ENCODE measurements at places on chromosomes 1 and 21.

- no peak for DNase-seq
These were observed 5.9 kb downstream of the LRP8 start for GRCh38 chr1:53321776-53322602.

GRCh38 chr1:172144445-172145061, 275.9 kb upstream of the C1orf105 start:
- DNase-seq: peak; percentile 61

- DNase-seq: no peak
These were observed 20.9 kb downstream of the TMEM50B start for GRCh38 chr21:33458861-33459260.

DNA sequence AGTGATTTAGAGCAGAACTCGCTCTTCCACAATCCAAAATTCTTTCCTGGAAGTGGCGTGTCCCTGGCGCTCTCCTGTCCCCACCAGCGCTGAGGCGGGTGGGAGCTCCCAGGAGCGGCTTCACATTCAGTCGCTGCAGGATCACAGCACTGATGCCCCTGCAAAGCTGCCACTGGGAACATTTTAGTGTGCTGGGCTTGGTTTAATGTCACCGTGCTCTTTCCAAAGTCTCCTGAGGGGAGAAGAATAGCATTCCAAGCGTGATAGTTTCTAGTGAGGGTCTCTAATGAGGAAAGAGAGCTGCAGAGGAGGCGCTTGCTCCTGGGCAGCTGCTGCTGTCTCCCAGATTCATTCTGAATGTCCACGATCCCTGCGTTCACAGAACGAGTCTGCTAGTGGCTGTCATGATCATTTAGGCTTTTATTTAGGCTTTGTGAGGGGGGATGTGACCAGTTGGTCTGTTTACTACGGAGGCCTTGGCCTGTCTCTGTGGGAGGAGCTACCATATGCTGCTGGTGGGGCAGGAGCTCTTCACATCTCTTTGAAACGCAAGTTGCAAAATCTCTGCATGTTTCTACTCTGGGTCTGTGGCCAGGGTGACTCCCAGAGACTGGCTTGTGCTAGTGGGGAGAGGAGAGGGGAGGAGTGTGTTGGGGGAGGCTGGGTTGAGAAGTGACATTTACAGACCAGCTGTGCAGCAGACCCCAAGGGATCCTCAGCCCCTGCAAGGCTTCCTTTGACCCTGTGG, 23.4 kb downstream of the OLFML3 start:
- DNase-seq: no peak

GRCh38 chr1:87167848-87168525, 160.7 kb upstream of the LMO4 start:
- DNase-seq: no peak

DNA sequence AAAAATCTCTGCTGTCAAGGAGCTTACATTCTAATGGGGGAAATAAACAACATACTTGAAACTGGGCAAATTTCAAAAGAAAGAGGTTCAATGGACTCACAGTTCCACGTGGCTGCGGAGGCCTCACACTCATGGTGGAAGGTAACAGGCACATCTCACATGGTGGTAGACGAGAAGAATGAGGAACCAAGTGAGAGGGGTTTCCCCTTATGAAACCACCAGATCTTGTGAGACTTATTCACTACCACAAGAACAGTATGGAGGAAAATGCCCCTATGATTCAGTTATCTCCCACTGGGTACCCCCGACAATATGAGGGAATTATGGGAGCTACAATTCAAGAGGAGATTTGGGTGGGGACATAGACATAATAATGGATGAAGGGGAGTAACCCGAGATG, 226.4 kb downstream of the ZP4 start:
- no peak for DNase-seq

- no peak for DNase-seq
These were observed 74.6 kb downstream of the ARID4B start for GRCh38 chr1:235253219-235253962.

DNA sequence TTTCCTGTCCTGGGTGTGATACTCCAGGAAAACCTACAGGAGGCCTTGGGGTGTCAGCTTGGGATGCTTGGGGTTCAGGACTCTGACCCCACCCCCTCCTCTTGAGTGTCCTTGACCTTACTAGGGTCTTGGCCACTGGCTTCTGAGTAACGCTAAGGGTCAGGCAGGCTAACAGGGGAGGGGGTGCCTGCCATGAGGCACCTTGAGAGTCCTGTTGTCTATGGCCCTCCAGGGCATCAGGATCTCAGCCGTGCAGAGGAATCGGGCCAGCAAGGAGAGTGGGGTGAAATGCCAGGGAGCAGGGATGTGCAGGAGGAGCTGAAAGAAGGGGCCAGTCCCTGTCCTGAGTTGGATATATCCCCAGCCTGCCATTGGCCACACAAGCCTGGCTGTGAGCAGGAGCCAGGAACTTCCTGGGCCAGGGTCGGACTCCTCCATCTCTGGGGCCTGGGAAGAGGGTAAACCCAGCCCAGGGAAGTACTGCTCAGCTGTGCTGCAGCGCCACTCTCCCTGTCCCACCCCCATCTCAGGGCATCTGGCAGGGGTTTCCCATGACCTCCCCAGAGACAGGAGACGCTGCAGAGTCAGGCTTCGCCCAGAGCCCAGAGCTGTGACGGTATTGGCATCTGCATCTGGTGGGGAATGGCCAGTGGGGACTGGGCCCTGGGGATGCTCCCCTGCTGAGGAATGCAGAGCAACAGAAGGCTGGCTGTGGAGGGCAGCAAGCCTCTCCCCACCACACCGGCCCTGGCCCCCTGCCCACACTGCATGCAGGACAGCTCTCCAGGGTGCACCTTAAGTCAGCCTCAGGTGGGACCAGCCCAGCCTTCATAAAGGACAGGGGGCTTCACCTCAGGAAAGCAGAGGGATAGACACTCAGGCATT, 6.3 kb downstream of the KIF21B start:
- DNase-seq: peak; percentile 59

GRCh38 chr1:201916649-201917249, 28.1 kb downstream of the SHISA4 start:
- no peak for DNase-seq

DNA sequence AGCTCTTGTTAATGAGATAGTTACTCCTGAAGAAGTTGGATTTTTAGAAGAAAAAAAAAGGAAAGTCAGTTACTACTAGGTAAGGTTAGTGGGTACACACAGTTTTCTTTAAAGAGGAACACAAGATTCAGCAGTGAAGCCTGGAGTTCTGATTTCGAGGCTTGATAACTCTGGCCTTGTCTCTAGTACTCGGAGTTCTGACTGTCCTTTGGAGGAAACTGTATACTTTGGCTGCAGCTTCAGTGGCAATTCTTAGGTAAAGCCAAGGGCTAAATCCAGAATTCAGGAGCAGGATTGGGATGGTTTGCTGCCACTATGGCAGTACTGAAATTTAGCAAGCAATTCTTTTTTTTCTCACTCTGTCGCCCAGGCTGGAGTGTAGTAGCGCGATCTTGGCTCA, 9.2 kb downstream of the ACADM start:
- DNase-seq: no peak

DNA sequence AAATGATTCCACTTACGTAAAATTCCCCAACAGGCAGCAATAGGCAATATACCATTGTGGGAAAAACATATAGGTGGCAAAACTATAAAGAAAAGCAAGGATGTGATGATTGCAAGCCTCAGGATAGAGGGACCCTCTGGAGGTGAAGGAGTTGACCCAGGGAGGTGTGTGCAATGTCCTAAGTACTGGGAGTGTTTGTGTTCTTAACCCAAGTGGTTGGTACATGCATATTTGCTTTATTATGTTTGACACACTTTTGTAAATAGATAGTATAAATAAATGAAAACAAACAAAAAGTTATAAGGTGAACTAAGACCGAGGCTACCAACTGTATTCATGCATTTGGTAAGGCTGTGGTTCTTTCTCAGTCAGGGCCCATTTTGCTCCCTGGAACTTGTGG, 7.5 kb downstream of the MX1 start:
- no peak for DNase-seq

DNA sequence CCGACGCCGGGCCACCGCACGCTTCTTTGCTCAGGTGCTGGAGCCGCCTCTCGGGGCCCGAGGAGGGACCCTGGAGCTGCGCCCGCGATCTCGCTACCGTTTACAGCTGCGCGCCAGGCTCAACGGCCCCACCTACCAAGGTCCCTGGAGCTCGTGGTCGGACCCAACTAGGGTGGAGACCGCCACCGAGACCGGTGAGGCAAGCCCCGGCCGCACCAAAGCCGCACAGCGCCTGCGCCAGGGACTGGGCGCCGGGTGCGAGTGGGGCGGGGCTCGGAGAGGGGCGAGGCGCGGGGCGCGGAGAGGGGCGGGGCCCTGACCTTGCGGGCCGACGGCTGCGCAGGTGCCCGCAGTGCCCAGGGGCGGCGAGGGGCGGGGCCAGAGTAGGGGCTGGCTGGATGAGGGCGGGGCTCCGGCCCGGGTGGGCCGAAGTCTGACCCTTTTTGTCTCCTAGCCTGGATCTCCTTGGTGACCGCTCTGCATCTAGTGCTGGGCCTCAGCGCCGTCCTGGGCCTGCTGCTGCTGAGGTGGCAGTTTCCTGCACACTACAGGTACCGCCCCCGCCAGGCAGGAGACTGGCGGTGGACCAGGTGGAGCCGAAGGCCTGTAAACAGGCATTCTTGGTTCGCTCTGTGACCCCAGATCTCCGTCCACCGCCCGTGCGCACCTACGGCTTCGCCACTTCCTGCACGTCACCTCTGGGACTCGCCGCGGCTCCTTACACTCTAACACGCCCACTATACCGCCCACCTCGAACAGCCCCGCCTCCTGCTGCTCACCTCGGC, 9.8 kb upstream of the CDC20 start:
- peak; percentile 95 for DNase-seq

- DNase-seq: no peak
These were observed 143.9 kb downstream of the KAZN start for GRCh38 chr1:14742181-14742980.

DNA sequence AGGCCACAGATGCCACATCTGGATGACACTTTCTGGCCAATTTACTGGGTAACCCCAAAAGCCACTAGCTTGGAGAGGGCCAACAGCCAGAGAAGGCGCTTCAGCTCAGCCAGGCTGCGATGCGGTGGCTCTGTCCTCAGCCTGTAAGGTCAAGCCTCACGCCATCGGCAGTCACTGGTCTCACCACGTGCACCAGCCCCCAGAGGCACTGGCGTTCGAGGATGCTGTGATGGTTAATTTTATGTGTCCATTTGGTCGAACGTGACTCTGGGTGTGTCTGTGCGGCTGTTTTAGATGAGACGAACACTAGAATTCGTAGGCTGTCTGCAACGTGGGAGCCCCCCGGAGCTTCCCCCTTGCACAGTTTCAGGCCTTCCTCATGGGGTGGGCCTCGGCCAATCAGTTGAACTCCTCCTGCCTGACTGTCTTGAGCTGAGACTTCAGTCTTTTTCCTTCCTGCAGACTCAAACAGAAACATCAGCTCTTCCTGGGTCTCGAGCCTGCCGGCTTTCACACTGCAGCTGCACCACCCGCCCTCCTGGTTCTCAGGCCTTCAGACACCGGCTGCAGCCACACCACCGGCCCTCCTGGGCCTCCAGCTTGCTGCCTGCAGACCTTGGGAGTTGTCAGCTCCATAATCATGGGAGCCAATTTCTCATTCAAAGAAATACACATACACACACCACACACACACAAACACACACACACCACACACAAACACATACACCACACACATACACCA, 41.6 kb upstream of the SLC45A1 start:
- no peak for DNase-seq

DNA sequence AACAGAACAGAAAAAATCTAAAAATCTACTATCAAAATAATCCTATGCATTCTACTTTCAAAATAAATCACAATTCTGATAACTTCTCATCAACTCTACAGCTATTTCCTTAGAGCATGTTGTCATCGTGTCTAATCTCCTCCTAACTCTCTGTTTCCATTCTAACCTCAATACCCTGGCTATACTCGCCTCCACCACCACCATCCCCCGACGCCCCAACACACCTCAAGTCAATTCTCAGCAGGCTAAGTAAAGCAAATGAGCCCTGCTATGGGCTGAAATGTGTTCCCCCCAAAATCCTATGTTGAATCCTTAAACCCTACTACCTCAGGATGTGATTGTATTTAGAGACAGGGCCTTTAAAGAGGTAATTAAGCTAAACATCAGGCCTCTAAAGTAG, 34.6 kb downstream of the NRDC start:
- no peak for DNase-seq

- DNase-seq: no peak
These were observed at the start of gene DENND2C for GRCh38 chr1:114669562-114670082. Gene DENND2C, minus strand, starts transcription at chr1:114670049. Its CDS starts 44,065 bp downstream, at chr1:114625984.

- DNase-seq: no peak
These were observed 27.6 kb downstream of the SLC44A5 start for GRCh38 chr1:75583282-75583681.

DNA sequence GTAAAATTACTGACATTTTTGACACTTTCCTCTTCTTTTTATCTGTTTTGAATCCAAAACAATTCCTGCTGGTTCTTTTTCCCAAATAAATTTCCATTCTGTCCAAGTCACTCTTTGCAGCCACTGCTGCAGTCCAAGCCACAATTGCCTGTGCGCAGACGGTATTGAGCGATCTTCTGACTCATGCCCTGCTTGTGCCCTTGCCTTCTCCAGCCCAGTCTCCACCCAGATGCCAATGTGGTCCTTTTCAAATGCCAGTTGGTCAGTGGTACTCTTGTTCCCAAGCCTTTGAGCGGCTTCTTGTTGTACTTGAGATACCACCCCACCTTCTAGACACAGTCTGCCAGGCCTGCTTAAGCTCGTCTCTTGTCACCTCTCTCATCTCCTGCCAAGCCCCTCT, 78.9 kb downstream of the CAMTA1 start:
- DNase-seq: no peak

- DNase-seq: no peak
These were observed 8.8 kb upstream of the TENT5B start for GRCh38 chr1:27021354-27022031.

GRCh38 chr1:209041927-209042326, 541.6 kb upstream of the CAMK1G start:
- no peak for DNase-seq

- no peak for DNase-seq
These were observed 56.6 kb downstream of the ADSS2 start for GRCh38 chr1:244394826-244395765.

DNA sequence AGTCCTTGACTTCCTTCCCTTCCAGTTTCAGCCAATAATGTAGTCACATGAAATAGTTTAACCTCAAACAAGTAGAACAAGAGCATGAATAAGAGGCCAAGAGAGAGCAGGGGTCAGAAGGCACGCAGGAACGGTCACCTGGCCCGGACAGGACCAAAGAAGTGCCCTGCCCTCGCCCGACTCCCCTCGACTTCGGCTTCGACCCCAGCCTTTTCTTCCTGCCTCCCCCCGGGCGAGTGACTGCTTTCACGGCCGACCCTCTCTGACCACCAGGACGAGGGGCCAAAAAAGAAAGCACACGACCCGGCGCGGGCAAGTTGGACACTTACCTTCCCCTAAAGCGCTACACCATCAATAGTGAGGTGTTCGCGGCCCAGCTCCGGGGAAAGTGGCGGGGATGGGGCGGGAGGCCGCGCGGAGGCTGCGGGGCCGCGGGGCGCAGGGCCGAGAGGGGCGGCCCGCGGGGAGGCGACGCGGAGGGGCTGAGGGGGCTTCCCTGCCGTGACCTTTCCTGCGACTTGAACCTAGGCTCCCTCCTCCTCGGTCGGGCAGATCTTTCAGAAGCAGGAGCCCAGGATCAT, 519 bp downstream of the RERE start:
- peak; percentile 72 for DNase-seq

Data from upper lobe of right lung (tissue), 1 donor.